ENCODE measurements at places on chromosomes 2 and 18. TPM values are rescaled to one million over a fixed set of nuclear protein-coding genes. Genes with fewer than 3 reads are reported as not detected.

NYAP2 gene
- 0.40 TPM for total RNA-seq

GRCh38 chr18:79816092-79816491, 18.4 kb downstream of the KCNG2 start:
- no peak for DNase-seq
- peaks cover 2% of the 10 kb centered on the region for H3K4me1 ChIP-seq
- no peak overlapping the region for H3K27ac ChIP-seq
- no peaks in the 10 kb centered on the region for H3K36me3 ChIP-seq
- no peak overlapping the region for H3K4me3 ChIP-seq

ERFE gene
- total RNA-seq, result 6.1 TPM

DSEL gene
- total RNA-seq, result 17.6 TPM

GRCh38 chr2:17196380-17196779, 321.9 kb downstream of the RAD51AP2 start:
- no peak for DNase-seq
- H3K4me1 ChIP-seq, result no peaks in the 10 kb centered on the region
- no peaks in the 10 kb centered on the region for H3K27me3 ChIP-seq
- no peaks in the 10 kb centered on the region for H3K36me3 ChIP-seq
- no peak overlapping the region for H3K4me3 ChIP-seq

MBP gene
- total RNA-seq, result 11.1 TPM

DNA sequence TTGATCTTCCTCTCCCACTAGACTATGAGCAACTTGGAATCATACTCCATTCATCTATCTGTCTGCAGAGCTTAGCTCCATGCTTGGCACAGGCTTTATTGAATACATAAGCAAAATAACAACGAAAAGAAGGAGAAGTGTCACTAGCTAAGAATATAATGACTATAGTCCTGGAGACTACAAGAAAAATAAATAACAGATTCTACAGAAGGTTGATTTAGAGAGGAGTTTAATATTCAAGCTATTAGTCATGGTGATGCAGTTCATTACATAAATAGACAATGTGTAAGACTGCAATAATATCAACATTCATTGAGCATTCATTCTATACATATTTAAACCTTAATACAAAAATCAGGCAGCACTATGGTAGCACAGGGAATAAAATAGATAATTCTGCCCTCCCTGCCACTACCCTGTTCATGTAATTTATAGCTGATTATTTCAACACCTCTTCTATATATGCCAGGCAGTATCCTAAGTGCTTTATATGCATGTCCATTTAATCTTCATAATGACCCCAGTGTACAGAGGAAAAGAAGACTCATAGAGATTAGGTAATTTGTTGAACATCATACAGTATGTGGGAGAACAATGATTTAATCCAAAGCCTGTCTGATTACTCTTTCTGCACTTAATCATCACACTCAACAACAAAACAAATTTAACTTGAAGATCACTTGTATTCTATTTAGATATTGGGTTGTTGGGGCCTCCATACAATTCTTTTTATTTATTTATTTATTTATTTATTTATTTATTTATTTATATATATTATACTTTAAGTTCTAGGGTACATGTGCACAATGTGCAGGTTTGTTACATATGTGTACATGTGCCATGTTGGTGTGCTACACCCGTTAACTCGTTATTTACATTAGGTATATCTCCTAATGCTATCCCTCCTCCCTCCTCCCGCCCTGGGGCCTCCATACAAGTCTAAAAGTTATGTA, 165.3 kb downstream of the RNF152 start:
- no peaks in the 10 kb centered on the region for H3K36me3 ChIP-seq
- H3K27me3 ChIP-seq, result no peaks in the 10 kb centered on the region
- H3K27ac ChIP-seq, result no peak overlapping the region
- H3K4me1 ChIP-seq, result peaks cover 4% of the 10 kb centered on the region
- no peak for DNase-seq
